Immature natural killer cell (primary cell): ENCODE measurements at places on chromosomes 6 and 20.

- H3K4me3 ChIP-seq, result no peak overlapping the region
- DNase-seq, result peak; percentile 35
- H3K36me3 ChIP-seq, result no peaks in the 10 kb centered on the region
- H3K4me1 ChIP-seq, result peaks cover 3% of the 10 kb centered on the region
Observed at GRCh38 chr20:61886721-61887595, 178.7 kb downstream of the TAF4 start.

- H3K36me3 ChIP-seq, result no peaks in the 10 kb centered on the region
- no peaks in the 10 kb centered on the region for H3K4me1 ChIP-seq
- no peak overlapping the region for H3K27ac ChIP-seq
- no peak overlapping the region for H3K4me3 ChIP-seq
- DNase-seq, result no peak
Observed at GRCh38 chr6:15200087-15200486, 45.8 kb upstream of the JARID2 start.

GRCh38 chr6:37060195-37060559 lies 54.7 kb downstream of the FGD2 start:
- peaks cover 2% of the 10 kb centered on the region for H3K27me3 ChIP-seq
- H3K27ac ChIP-seq, result no peak overlapping the region
- no peak overlapping the region for H3K4me3 ChIP-seq
- DNase-seq, result no peak

DNA sequence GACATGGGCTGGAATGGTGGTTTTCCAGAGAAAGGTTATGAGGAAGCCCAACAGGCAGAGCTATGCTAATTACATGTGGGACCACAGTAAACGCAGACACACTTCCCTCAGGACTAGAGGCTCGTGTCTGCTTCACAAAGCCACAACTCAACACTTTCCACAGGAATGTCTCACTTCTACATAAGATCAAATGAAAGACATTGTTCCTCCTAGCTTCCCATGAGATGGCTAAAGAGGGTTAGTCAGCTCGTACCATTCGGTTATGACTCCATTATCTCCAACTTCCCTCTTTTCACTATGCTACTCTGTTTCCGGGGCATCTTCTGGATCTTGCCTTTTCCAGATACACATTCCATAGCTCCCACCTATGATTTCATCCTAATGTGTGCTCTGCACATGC lies 29.1 kb upstream of the ZC3H12D start:
- no peak overlapping the region for H3K4me3 ChIP-seq
- H3K4me1 ChIP-seq, result peaks cover 4% of the 10 kb centered on the region
- H3K36me3 ChIP-seq, result peaks cover 41% of the 10 kb centered on the region
- H3K27ac ChIP-seq, result no peak overlapping the region
- no peaks in the 10 kb centered on the region for H3K27me3 ChIP-seq
- no peak for DNase-seq

GRCh38 chr6:127533736-127534135 lies 14.6 kb upstream of the MTCL3 start:
- H3K27ac ChIP-seq, result no peak overlapping the region
- H3K4me1 ChIP-seq, result no peaks in the 10 kb centered on the region

DNA sequence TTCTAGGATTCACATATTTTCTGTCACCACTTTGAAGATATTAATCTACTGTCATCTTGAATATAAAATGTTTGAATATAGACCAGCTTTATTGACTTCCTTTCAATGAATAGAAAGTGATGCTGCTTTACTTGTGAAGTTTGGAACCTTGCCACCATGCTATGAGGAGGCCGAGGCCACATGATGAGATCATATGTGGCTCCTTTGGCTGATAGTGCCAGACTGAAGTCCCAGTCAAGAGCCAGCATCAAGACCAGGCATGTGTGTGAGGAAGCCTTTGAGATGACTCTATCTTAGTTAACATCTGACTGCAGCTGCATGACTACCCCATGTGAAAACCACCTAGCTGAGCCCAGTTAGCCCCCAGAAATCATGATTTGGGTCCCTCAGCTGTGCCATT lies 169.5 kb downstream of the OTOR start:
- H3K4me1 ChIP-seq, result no peaks in the 10 kb centered on the region
- no peak overlapping the region for H3K27ac ChIP-seq

DNA sequence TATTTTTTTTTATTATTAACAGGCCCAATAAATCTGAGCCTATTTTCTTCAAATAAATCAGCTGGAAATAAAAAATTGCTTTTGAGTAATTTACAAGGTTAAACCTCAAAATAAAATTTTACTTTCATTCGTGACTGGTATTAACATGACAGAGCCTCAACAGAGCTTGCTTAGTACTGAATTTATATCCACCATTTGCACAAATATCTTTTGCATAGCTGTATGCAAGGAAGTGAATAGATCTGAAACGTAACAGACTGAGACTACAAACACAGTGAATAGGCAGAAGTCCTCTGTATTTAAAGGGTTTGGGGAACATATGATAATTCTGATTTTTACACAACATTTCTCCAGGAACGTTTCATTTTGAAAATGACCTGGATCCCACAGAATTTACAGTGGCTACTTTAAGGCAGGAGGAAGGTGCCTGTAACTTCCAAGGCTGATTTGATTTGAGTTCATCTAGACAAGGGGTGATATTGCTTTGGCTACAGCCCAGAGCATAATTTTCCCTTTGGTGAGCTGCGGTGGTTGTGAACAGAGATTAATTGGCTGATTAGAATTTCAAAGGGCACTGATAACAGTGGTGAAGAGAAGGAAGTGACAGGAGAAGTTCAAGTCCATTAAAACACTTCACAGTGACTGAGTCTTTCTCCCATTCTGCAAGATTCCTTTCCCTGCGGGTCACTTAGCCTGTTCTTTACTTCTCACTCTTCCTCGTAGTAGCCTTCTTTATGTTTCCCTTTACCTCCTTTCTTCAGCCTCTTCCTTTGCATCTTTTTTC lies 121.2 kb upstream of the SASH1 start:
- H3K4me3 ChIP-seq, result no peak overlapping the region
- no peak overlapping the region for H3K27ac ChIP-seq
- H3K4me1 ChIP-seq, result no peaks in the 10 kb centered on the region
- no peak for DNase-seq

GRCh38 chr20:8534368-8535160 lies 402.5 kb downstream of the PLCB1 start:
- peaks cover 3% of the 10 kb centered on the region for H3K27me3 ChIP-seq
- H3K36me3 ChIP-seq, result no peaks in the 10 kb centered on the region
- peaks cover 15% of the 10 kb centered on the region for H3K4me1 ChIP-seq
- no peak for DNase-seq
- no peak overlapping the region for H3K27ac ChIP-seq

DNA sequence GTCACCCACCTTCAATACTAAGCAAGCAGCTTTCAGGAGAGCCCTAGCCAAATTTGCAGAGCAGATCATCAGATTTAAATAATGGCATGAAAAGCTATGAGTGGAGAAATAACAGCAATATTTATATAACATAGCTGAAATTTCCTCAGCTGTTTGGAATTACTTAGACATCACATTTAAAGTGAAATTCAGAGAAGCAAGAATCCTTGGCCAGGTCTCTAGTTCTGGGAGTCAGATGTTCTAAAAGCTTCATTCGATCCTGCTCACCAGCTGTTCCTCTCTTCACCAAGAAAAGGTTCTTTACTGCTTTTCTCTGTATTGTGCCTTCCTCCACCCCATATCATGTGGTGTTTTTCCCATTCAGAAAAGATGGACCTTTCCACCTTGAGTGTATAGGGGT lies 152.3 kb upstream of the JAG1 start:
- no peak overlapping the region for H3K27ac ChIP-seq
- no peaks in the 10 kb centered on the region for H3K4me1 ChIP-seq
- H3K27me3 ChIP-seq, result peaks cover 1% of the 10 kb centered on the region
- H3K4me3 ChIP-seq, result no peak overlapping the region
- no peak for DNase-seq

- H3K36me3 ChIP-seq, result no peaks in the 10 kb centered on the region
- H3K27me3 ChIP-seq, result no peaks in the 10 kb centered on the region
- DNase-seq, result no peak
- no peak overlapping the region for H3K27ac ChIP-seq
- H3K4me1 ChIP-seq, result no peaks in the 10 kb centered on the region
- no peak overlapping the region for H3K4me3 ChIP-seq
Observed at GRCh38 chr6:149182262-149182661, 135.2 kb upstream of the TAB2 start.

GRCh38 chr6:158262082-158262481 lies 50.2 kb upstream of the TULP4 start:
- no peak overlapping the region for H3K4me3 ChIP-seq
- no peak for DNase-seq
- H3K27me3 ChIP-seq, result no peaks in the 10 kb centered on the region
- H3K27ac ChIP-seq, result no peak overlapping the region
- H3K36me3 ChIP-seq, result no peaks in the 10 kb centered on the region
- H3K4me1 ChIP-seq, result peaks cover 19% of the 10 kb centered on the region

- H3K27ac ChIP-seq, result no peak within 1 kb of the TSS
- no peak within 1 kb of the TSS for H3K4me3 ChIP-seq
- no peaks in the 10 kb centered on the region for H3K27me3 ChIP-seq
- H3K36me3 ChIP-seq, result no peaks in the 10 kb centered on the region
Observed at GRCh38 chr6:41039060-41039998, at the start of gene UNC5CL. TSS of gene UNC5CL (minus strand) at chr6:41039221. CDS start at chr6:41035074, 4,147 bp downstream.

DNA sequence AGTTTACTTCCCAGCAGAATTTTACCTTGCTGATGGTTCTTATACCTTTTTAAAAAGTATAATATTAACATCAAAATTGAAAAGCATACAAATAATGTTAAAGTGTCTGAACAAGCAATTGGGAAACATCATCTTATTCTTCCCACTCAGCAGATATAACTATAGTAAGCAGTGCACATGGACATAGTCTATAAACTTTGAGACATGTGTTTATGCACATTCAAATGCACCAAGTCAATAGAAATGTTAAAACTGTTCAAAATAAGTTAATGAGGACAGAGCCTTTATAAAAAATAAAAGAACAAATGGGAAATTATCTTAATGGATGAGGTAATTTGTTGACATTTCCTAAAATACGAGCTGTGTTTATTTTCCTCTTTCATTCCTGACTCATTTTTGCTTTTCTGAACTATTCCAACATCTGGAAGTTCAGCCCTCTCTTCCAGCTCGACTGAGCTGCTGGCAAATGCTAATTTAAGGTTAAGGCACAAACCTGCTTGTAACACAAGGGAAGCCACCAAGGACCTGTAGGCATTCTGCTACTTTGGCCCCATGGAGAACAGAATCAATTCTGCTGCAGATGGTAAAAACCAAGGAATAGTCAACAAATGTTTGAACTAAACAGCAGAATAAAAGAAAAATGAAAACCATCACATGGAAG lies 110.3 kb upstream of the MAP3K4 start:
- no peak overlapping the region for H3K4me3 ChIP-seq
- no peak overlapping the region for H3K27ac ChIP-seq
- H3K27me3 ChIP-seq, result peaks cover 9% of the 10 kb centered on the region

- DNase-seq, result no peak
- no peak overlapping the region for H3K4me3 ChIP-seq
- H3K27me3 ChIP-seq, result no peaks in the 10 kb centered on the region
- H3K27ac ChIP-seq, result no peak overlapping the region
- no peaks in the 10 kb centered on the region for H3K4me1 ChIP-seq
Observed at GRCh38 chr6:165562421-165563090, 100.5 kb downstream of the PDE10A start.

DNA sequence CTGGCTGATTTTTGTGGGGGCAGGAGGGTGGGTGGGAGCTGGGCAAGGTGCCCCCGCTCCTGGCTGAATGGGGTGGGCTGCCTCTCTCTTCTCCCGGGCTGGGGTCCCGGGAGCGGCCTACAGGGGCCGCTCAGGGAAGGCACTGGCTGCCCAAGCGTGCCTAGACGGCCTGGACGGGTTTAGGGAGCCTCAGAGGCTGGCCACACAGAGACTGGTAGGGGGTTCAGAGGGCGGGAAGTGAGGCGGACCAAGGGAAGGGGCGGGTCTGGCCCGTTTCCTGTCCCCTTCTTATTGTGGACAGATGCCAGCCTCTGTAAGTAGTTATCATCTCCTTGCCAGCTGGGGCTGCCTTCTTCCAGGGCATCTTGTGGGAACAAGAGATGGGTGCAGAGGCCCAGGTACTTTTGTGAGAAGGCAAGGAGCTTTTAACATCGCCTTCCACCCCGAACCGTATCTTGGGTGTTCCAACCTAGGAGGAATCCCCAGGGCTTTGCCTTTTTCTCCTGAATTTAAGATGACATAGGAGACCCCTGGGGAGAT lies 437 bp downstream of the CD40 start:
- DNase-seq, result peak; percentile 15
- H3K36me3 ChIP-seq, result peaks cover 5% of the 10 kb centered on the region
- no peaks in the 10 kb centered on the region for H3K27me3 ChIP-seq
- H3K4me1 ChIP-seq, result peaks cover 22% of the 10 kb centered on the region
- peak overlapping the region; percentile 62 for H3K27ac ChIP-seq
- peak overlapping the region; percentile 96 for H3K4me3 ChIP-seq

DNA sequence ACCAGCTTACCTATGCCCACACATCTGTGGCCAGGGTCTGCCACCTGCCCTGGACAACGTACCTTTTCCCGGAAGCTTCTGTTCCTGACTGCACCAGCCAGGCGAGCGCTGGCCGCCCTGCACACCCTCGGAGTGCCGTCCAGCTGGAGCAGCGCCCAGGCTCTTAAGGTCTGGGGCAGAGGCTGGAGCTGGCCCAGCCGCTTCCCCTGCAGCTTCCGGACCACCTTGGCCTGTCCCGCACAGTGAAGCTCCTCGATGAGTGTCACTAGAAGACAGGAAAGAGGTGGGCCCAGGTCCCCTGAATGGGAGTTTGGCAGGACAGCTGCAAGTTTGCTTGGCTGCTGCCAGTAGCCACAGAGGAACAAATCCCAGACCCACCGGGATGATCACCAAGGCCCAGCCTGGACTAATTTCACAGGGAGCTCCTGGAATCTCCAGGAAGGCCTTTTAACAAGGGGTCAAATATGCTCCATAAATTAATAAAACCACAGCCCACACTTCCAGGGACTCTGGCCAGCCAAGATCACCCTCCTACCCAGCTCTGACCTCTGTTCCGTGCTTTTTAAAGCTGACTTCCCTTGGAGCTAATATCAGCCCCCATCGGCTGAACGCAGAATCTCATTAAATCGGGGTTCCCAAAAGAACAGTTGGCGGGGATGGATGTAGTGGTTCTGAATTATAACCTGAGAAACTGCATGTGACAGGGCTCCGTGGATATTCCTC lies 82.3 kb downstream of the PTPN1 start:
- peaks cover 19% of the 10 kb centered on the region for H3K27me3 ChIP-seq
- H3K36me3 ChIP-seq, result peaks cover 9% of the 10 kb centered on the region
- no peaks in the 10 kb centered on the region for H3K4me1 ChIP-seq
- no peak overlapping the region for H3K4me3 ChIP-seq
- DNase-seq, result no peak

- H3K4me1 ChIP-seq, result peaks cover 70% of the 10 kb centered on the region
- H3K27ac ChIP-seq, result no peak overlapping the region
- DNase-seq, result no peak
- H3K36me3 ChIP-seq, result peaks cover 9% of the 10 kb centered on the region
- H3K4me3 ChIP-seq, result no peak overlapping the region
Observed at GRCh38 chr20:21326700-21327099, 23.6 kb downstream of the XRN2 start.

DNA sequence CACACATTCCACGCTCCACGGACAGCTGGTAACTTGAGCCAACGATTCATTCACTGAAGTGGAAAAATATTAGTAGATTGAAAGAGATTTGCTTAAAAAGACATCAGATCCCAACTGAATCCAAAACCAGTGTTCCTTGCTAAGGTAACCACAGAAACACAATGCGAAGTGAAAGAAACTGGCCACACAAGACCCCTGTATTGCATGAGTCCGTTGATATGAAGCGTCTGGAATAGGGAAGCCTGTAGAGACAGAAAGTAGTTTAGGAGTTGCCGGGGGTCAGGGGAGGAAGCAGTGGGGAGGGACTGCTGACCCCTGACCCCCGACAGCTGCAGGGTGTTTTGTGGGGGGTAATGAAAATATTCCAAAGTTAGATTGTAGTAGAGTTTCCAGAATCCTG lies 10.0 kb downstream of the PCK1 start:
- H3K27me3 ChIP-seq, result peaks cover 10% of the 10 kb centered on the region
- no peak overlapping the region for H3K4me3 ChIP-seq
- H3K4me1 ChIP-seq, result no peaks in the 10 kb centered on the region
- no peak overlapping the region for H3K27ac ChIP-seq
